ENCODE measurements at places on chromosomes 16 and 17.

DNA sequence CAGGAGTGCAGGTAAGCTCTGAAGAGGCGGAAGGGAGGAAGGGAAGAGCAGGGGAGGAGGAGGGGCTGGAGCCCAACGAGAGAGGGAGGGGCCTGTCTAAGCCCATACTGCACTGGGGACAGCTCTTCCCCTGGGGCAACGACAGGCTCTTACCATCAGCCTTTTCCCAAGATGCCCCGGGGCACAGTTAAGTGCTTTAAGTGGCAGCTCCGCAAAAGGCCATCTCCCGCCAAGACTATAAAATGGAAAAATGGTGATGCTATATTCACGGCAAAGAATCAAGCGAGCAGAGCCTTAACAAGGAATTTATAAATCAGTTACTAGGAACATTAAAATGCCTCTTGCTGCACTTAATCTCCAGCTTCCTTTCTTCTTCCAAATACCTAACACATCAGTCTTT lies 110.2 kb upstream of the NLRP1 start:
- DNase-seq = no peak

GRCh38 chr17:77555121-77555591 lies 403.3 kb upstream of the TNRC6C start:
- no peak for DNase-seq

- no peak for DNase-seq
Observed at GRCh38 chr17:3602499-3602898, 6.7 kb downstream of the TRPV1 start.

- no peak for DNase-seq
Observed at GRCh38 chr16:21959050-21959449, 5.9 kb downstream of the UQCRC2 start.

DNA sequence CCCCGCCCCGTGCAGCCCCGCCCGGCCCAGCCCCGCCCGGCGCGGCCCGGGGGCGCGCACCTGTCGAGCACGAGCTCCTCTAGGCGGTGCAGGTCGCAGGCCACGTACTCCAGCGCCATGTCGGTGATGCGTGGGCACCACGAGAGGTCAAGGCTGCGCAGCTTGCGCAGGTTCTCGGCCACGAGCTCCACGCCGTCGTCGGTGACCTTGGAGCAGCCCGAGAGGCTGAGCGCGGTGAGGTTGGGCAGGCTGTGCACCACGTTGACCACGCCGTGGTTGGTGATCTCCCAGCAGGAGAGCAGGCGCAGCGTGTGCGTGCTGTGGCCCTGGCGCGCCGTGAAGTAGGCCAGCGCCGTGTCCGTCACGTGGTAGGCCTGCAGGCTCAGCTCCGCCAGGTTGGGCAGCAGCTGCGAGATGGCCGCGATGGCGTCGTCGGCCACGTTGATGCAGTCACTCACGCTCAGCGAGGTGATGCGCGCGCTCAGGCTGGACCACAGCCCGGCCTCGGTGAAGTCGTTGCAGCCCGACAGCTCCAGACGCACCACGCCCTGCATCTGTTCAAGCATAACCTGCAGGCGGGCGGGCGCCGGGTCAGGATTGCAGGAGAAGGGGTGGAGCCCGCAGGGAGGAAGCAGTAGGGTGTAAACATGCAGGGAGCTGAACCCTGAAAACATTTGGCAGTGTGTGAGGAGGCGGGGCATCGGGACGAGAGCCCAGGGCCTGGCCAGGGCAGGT lies 5.3 kb upstream of the WDR24 start:
- DNase-seq = peak; percentile 40

DNA sequence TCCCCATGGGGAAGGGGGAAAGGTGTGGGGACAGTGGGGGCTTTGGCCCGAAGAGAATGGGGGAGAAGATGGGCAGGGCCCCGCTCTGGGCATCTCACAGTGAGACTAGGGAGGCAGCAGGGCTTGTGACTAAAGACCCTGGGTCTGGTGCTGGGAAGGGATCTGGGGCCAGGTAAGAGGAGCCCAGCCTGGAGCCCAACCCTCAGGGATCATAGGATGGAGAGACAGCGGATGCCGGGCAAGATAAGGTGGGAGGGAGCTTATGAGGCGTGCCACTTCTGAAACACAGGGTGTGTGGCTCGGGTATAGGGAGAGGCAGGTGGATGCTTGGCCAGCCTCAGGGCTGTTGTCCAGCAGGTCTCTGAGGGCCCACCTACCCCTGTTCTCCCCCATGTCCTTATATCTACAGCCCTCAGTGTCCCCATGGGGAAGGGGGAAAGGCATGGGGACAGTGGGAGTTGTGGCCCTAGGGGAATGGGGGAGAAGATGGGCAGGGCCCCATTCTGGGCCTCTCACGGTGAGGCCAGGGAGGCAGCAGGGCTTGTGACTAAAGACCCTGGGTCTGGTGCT lies 15.4 kb downstream of the USP6 start:
- no peak for DNase-seq

DNA sequence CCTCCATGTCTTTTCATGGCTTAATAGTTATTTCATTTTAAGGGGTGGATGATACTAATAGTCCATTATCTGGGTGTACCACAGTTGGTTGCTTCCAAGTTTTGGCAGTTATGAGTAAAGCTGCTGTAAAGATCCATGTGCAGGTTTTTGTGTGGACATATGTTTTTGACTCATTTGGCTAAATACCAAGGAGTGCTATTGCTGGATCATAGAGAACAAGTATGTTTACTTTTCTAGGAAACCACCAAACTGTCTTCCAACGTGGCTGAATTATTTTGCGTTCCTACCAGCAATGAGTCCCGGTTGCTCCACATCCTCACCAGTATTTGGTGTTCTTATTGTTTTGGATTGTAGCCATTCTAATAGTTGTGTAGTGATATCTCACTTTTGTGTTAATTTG lies 181.9 kb downstream of the SPECC1 start:
- no peak for DNase-seq

GRCh38 chr17:49687878-49688491 lies 10.1 kb upstream of the SPOP start:
- no peak for DNase-seq

DNA sequence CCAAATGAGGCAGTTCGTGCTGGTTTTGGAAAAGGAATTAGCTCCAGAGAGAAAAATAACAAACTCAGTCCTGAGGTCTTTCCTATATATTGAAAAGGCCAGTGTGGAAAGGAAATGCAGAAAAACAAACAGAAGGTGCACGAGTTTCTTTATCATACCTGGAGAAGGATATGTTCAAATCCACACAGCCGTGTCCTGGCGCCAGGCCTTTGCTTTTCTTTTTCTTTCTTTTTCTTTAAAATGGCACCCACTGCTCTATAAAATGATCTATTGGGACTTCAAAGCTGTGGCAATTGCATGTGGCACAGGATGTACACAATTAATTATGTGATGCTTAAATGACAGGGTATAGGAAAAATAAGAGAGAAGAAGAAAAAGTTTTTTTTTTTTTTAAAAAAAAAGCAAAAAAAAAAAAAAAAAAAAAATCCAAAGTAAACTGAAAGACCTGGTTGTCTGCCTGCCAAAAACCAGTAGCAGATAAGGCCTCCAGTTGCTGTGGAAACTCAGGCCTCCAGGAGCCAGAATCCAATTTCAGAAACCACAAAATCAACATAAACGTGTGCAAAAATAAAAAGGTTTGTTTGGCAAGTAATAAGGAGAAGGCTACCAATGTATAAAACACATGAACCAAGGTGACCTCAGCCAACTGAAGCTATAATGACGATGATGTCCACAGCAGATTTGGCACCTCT lies 957.6 kb upstream of the SOX9 start:
- DNase-seq = no peak

DNA sequence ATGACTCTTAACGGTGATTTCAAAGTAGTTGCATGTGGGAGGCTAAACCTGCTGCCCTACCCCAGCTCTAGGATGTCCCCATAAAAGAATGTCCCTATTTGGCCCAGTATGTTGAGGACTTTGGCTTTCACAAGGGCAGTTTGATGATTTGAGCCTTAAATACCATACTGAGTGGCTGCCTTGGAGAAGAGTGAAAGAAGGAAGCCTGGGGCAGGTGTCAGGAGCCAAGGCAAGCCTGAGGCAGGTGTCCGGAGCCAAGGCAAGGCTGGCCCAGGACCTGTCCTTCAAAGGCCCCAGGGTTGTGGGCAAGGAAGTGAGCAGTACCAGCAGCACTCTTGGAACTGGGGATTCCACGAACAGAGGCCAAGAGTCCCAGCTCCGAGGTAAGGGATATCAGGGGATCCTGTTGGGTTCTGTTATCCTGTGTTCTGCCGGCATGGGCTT lies 18.6 kb downstream of the ST6GALNAC2 start:
- DNase-seq = no peak

GRCh38 chr17:9647014-9647413 lies 1.7 kb downstream of the USP43 start:
- no peak for DNase-seq
